NCI-H524 (cell line): ENCODE measurements at places on chromosomes 7 and 10.
A peak's percentile ranks its signal among the peaks of the same experiment; 100 is the strongest.

DNA sequence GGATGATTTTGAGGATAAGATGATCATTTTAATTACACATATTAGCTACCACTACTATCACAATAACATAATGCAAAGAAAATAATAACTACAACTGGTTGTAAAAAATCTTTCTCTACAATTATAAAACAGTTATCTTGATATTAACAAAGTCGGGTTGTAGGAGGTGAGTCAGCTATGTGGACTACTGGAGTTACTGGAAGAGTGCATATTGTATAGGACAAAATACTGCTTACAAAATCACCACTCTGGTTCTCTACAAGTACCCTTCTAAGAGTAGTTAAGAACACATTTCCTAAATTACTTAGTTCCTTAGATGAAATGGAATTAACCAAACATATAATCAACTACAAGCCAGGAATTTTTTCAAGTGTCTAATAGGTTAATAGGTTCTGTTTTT is 74.1 kb downstream of the HYCC1 start:
- no peak for DNase-seq

- no peak for DNase-seq
Observed at GRCh38 chr7:121198502-121198901, 130.3 kb upstream of the WNT16 start.

DNA sequence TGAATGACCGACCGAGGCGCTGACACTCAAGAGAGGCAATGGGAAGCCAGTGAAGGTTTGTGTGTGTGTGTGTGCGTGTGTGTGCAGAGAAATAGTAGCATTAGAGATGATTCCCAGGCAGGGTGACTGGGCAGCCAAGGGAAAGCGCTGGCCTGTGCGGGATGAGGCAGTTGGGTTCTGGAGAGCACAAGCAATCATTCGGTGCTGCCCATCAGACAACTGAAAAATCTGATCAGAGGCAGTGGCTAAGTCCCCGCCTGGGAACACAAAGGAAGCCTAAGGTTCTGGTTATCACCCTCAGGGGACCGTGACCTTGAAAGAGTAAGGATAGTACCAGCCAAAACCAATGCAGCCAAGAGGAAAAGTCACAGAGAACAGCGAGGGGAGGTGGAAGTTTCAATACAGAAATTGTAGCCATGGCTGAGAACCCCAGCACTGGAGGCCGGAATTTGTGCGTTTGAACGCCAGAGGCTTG is 868 bp upstream of the PDCD4 start:
- DNase-seq = no peak

GRCh38 chr10:6342096-6342685 is 139.5 kb downstream of the PFKFB3 start:
- DNase-seq = no peak

DNA sequence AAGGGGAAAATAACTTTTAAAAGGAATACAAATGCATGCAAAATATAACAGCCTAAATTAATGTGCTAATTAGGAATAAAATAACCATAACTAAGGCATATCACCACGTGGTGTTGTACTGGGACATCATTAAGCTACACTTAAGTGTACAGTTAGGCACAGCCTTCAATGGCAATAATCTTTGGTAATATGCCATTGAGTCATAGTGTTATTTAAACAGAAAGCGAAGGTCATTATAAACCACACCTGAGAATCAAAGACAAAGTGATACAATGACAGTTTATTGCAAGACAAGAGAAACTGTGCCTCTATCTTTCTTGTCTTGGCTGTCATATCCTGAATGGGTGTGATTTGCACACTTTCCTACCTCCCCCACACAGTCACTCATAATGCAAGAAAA is 30.5 kb upstream of the AUTS2 start:
- DNase-seq = no peak

- DNase-seq = no peak
Observed at GRCh38 chr7:115940460-115941060, 90.0 kb downstream of the TFEC start.

- DNase-seq = no peak
Observed at GRCh38 chr10:17989908-17990767, 38.4 kb downstream of the SLC39A12 start.

DNA sequence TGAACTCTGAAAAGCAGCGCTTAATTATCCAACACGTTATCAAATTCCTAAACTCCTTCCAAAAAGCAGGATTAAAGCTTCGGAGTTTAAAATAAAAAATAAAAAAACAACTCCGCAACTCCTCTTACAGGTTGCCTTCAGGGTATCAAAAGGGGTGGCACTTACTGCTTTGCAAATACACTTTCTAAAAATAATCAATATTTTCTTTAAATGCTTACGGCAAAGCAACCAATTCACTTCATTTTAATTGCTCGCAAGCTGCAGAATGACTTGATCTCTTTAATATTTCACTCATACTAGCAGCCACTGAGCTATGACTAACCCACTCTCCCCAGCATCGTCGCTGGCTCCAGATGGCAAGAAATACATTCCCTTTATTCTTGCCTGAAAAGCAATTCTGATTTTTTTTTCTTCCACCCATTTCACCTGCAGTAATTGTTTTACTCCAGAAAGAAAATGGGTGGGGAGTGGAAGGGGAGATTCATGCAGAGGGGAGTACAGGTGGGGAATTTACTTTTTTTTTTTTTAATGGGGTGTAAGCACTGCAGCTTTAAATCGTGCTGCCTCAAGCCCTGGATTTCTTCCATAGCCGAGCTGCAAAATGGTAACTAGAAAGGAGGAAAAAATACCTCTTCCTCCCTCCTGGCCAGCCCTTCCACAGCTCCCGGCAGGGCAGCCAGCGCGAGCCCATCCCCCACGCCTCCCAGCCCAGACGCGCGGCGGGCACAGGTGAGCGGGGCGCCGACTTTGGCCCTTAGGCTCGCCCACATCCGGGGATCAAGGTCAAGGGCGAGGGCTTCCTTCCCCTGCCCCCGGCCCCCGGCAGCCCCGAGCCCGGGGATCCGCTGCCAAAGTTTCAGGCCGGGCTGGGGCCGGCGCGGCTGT is 54.2 kb upstream of the FHIP2A start:
- DNase-seq = peak; percentile 0

DNA sequence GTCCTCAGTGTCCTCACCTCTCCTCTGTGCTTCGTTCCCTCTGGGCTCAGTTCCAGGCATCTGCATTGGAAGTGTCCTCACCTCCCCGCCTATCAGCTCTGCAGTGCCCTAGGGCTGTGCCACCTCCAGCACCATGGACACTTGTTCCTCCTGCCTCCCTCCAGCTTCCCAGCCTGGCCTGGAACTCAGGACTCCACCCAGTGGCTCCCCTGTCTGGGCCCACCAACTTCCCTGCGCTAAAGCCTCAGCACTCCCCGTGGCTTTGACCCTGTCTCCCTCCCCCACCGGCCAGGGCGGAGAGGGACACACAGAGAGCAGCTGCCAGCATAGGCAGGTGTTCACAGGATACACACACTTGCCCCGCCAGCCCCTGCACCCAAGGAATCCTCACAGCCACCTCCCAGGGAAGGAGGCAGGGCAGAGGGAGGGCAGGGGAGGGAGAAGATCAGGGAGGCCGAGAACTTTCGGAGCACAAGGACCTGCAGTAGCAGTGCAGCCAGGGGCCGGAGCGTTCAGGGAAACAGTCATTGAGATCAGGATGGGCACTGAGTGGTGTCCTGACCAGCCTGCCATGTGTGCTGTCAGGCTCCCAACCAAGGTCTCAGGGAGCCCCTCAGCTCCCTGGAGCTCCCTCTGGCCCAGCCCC is 31.3 kb downstream of the ANXA8 start:
- peak; percentile 2 for DNase-seq

DNA sequence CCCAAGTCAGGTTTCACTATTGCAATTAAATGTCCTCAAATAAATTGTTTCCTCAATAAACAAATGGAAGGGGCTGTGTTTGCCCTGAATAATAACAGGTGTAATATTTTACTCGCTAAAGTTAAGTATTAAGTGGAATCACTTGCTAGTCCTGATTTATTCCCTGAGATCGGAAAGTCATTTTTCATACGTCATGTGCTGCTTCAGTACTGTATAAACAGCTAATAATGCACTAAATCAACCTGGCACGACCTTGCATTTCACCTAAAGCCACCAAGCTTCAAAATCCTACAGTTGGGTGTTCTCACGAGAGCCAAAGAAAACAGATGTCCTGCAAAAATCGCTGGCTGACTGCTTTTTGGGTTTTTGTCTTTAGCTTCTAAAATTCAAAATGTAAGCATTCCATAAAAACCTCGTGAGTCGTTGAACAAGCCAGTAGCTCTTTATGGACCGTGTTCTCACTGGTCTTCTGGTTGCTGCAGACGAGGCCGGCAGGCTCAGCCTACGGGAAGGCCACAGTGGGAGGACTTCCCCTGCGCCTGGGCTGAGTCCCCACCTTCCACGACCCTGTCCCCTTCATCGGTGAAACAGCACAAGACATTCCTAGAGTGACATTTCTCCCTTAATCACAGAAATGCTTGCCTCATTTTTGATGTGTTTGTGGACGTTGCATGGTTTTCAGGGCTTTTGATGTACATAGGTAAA is 17.9 kb upstream of the MNX1 start:
- no peak for DNase-seq

DNA sequence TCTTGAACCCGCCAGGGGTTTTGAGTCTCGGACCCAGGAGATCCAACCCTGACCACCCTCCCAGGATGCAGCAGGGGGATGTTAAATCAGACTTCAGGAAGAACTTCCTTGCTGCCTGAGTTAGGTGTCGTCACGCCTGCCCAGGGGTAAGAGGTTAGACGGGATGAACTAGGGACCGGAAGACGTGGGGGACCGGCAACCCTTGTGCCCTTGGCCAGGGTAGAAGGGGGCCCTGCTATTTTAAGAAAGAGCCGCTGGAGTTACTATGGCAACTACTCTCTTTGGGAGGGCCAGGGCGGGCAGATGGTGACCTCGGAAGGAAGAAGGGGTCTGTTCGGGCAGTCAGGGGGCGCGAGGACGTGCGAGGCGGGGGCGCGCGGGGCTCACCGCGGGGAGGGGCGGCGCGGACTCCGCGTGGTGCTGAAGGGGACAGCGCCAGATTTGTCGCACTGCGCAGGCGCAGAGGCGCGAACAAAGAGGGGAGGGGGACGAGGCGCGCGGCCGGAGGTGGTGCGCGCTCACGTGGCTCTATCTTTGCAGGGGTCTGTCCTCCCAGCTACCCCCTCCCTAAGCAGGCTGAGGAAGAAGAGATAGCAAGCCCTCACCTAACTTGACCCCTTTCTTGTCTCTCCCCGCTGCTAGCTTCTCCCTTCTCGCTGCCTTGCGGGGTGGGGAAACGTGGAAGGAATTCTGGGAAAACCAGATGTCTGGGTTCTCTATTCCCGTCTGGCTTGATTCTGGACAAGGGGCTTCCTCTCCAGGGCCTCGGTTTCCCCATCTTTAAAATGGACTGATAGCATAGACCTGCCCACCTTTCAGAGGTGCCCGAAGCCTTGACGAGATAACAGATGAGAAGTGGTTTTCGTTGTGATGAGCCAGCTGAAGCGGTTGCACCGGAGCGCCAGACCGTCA is 940 bp upstream of the PSD start:
- peak; percentile 69 for DNase-seq

DNA sequence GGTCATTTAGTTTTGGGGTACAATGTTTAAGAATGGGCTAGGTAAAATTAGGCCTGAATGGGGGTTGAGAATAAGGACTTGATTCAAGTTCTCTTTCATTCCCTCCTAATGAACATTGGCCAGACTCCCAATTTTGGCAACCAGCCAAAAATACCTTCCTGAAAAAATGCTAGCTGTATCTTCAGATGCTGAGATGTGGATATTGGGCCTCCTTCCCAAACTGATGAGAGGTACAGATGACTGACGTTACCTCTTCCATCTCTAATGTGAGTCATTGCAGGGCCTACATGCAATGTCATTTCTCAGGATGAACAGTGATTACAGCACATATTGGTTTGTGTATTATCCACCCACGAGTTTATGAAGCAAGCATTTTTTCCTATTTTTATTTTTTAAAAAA is 151.6 kb downstream of the SND1 start:
- DNase-seq = no peak

- no peak for DNase-seq
Observed at GRCh38 chr10:24917493-24917892, 34.9 kb downstream of the PRTFDC1 start.

DNA sequence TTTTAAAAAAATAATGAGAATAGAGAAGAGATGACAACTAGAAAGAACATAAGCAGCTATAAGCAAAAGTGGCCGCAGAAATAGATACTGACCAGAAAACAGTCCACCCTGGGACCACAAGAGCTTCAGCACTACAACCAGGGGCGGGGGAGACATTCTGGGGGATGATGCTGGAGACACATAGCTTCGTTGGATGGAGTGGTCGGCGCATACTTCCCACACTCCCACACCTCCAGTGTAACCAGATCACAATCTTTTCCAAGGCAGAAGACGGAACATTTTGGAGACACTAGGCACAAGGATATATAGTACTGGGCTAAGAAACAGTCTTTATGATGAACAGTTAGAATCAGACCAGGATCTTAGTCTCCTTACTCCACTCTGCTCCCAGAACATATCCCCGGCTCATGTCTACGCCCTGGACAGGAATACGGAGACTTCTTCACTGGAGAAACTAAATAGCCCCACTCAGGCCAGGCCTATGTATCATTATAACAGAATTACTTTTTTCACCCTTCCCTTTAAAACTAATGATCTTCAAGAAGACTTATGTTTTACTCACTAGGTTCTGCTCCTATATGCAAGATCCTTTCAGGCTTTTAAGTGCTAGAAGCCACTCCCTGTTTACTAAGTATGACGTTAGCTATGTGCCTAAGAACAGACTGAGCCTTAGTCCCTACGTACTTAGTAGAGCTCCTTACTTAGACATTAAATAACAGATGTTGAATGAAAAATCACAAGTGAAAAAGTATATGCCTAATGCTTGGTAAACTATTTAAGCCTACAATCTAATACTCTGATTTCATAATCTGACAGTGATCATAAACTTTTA is 169.6 kb downstream of the SRPK2 start:
- no peak for DNase-seq

DNA sequence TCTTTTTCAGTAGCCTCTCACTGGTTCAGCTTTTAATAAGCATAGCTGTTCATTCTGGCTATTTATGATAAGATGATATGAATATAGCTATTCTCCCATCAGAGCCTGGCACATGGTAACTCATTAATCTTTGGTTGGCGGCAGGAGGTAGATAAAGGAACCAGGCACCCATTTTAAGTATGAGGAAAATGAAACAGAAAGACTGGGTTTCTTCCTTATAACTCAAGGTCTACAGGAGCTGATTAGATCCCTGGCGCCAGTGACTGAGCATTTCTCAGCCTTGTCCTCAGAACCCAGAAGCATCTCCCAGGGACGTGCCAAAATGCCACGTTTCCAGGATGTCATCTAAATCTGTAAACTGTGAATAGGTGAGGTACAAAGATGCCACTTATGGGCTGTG is 141.9 kb downstream of the TCF7L2 start:
- no peak for DNase-seq

DNA sequence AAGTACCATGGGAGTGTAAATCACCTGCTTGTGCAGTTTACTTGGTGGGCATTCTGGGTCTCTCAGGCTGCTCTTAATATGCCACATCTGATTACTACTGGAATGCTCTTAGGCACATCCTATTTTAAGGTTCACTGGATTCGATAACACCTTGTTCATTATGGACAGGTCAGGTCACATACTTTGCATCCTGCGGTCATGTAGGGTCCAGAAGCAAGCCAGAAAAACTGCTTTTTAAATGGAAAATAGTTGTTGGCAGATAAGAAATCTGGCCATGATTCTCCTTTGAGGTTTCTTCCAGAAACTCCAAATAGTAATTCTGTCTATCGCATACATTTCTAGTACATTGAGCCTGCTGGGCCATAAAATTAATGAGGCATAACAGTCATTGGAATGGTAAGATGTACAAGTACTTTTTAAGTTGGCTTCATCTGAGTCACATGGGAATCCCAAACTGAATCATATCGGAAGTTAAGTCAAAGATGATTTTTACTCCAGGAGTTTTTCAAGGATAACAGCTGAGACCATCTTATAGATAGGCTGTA is 371.9 kb downstream of the LRRTM3 start:
- no peak for DNase-seq

- DNase-seq = no peak
Observed at GRCh38 chr7:73452999-73453635, 19.5 kb downstream of the FZD9 start.
